Subcutaneous adipose tissue (tissue), 4 donors: ENCODE measurements at places on chromosomes 13 and 19. TPM values are rescaled to one million over a fixed set of nuclear protein-coding genes. Genes with fewer than 3 reads are reported as not detected.

Gene DNAAF3
- total RNA-seq: not detected

Gene CASP14
- not detected for total RNA-seq

Gene ALDH16A1
- total RNA-seq: 35.4 TPM

Gene RNASEH2B
- total RNA-seq: 23.4 TPM

Gene SIGLEC8
- 0.33 TPM for total RNA-seq

Gene CRX
- total RNA-seq: not detected

Gene PTGIR
- 1.9 TPM for total RNA-seq

Gene SIAH3
- not detected for total RNA-seq

Gene ACP4
- total RNA-seq: not detected

Gene C5AR2
- total RNA-seq: 2.3 TPM

Gene KLK8
- total RNA-seq: not detected

Gene LRRC25
- total RNA-seq: 10.8 TPM

Gene EPSTI1
- 17.5 TPM for total RNA-seq
